ENCODE measurements at places on chromosomes 1 and 21. TPM values are rescaled to one million over a fixed set of nuclear protein-coding genes. Genes with fewer than 3 reads are reported as not detected.

DNA sequence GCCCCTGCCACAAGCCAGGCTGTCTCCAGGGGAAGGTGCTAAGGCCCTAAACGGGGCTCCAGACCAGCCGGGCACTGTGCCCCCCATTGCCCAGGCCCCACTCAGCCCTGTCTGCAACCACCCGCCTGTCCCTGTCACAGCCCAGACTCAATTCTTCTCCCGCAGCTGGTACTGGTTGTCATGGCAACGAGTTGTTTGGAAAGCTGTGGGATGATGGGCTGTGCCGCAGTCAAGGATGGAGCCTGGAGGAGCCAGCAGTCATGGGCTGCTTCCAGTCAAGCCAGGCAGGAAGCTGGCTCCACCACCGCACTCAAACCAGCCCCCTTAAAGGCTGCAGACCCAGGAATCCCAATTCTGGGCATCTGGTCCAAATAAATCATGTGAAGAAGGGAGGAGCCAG is 4.2 kb downstream of the SPOCD1 start:
- no peak overlapping the region for H3K4me3 ChIP-seq
- DNase-seq = peak; percentile 61
- no peaks in the 10 kb centered on the region for H3K36me3 ChIP-seq
- H3K27ac ChIP-seq = no peak overlapping the region

DNA sequence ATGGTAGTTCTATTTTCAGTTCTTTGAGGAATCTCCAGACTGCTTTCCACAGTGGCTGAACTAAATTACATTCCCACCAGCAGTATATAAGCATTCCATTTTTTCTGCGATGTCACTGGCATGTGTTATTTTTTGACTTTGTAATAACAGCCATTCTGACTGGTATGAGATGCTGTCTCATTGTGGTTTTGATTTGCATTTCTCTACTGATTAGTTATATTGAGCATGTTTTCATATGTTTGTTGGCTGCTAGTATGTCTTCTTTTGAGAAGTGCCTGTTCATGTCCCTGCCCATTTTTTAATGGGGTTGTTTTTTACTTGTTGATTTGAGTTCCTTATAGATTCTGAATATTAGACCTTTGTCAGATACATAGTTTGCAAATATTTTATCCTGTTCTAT is 87.9 kb downstream of the RPS6KC1 start:
- H3K36me3 ChIP-seq = peaks cover 2% of the 10 kb centered on the region
- DNase-seq = no peak
- no peak overlapping the region for H3K27ac ChIP-seq

- H3K4me3 ChIP-seq = no peak overlapping the region
- no peaks in the 10 kb centered on the region for H3K27me3 ChIP-seq
- no peak for DNase-seq
- H3K27ac ChIP-seq = no peak overlapping the region
- H3K36me3 ChIP-seq = peaks cover 13% of the 10 kb centered on the region
Measured at GRCh38 chr1:243475966-243476365, 220.1 kb downstream of the SDCCAG8 start.

- no peak overlapping the region for H3K4me3 ChIP-seq
Measured at GRCh38 chr1:43908858-43909257, 24.7 kb upstream of the ARTN start.

The TAL1 gene
- total RNA-seq = 16.5 TPM
